ENCODE measurements at places on chromosomes 1 and 21. TPM values are rescaled to one million over a fixed set of nuclear protein-coding genes. Genes with fewer than 3 reads are reported as not detected.

CACNA1S gene
- total RNA-seq: 5.3 TPM

ESRRG gene
- total RNA-seq: 2.3 TPM

PUM1 gene
- 81.8 TPM for total RNA-seq

LCE4A gene
- total RNA-seq: not detected
